ENCODE measurements at places on chromosomes 16 and 17. TPM values are rescaled to one million over a fixed set of nuclear protein-coding genes. Genes with fewer than 3 reads are reported as not detected.

DNA sequence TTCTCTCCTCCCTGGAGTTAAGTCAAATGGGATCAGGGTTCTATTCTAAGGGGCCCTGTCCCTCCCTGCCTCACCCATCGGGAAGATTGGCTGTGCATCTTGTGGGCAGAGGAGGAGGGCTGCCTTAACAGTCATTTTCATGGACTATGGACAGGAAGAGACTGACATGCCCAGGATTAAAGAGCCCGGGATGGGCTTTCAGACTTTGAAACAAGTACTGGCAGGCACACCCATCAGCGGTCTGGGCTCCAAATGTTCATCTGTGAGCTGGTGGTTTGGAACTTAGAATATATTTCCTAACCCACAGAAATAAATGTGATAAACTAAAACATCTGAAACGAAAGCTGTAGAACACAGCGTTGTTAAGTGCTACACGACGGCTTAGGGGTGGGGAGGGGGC lies 6.5 kb downstream of the SLC6A4 start:
- DNase-seq, result peak; percentile 31

- peak; percentile 74 for DNase-seq
These were observed 43.5 kb downstream of the MAP1LC3B start for GRCh38 chr16:87435372-87436224.

- no peak for DNase-seq
These were observed 83.5 kb downstream of the KANSL1 start for GRCh38 chr17:46109603-46110189.

GRCh38 chr16:57540906-57541753 lies 1.3 kb upstream of the ADGRG5 start:
- peak; percentile 57 for DNase-seq

DNA sequence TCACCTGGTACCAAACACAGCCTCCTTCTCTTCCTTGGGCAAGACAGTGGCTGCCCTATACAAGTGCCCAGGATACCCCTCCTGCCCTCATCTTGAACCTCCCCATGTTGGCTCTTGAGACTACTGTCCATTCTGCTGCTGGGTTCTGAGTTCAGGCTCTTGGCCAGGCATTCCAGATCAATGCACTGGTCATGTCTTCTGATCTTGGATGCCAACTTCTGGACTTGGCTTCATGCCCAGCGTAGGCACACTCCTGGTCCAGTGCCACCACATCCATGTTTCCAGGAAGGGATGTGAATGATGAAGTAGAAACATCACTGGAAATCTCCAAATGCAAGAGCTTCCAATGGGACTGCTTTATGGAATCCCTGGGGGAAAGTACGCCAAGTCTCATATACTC lies 51.5 kb downstream of the DYNLRB2 start:
- no peak for DNase-seq

DNA sequence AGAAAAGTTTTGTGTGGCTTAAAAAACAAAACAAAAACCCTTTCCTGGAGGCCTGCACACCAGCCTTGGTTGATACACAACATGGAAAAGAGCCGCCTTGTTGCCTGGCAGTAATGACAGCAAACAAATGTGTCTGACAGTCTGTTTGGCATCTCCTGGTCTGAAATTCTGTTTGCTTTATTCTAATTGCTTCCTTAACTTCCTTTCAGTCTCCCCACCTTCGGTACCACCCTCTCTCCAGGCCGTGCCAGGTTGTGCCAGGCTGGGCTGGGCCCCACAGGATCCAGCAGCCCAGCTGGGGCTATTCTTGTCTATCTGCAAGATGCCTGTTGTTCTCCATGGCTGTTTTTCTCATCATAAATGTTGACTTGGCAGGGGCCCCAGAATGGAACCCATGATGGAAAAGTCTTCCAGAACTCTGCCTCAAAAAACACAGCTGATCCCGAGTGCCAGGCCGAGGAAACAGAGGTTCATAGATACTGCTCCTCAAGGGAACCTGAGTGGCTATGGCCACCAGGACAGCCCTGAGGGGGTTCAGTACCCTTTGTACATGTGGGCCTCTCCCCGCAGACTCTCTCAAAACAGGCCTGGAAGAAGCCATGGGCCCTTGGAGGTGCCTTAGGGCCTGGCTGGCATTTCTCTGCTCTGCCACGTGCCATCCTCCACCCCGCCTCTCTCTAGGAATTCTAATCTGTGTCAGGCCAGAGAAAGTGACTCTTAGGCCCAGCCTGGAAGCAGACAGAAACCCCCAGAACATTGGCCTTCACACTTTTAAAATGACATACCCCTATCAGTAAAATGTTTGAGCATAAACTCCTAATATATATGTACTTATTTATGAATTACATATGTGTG lies 50.5 kb downstream of the YPEL2 start:
- no peak for DNase-seq

- DNase-seq, result no peak
These were observed 32.3 kb upstream of the NUDT7 start for GRCh38 chr16:77689971-77690370.

GRCh38 chr17:4569591-4569990 lies 9.2 kb upstream of the GGT6 start:
- no peak for DNase-seq

- no peak for DNase-seq
These were observed 5.2 kb upstream of the FANCA start for GRCh38 chr16:89821438-89822187.

DNA sequence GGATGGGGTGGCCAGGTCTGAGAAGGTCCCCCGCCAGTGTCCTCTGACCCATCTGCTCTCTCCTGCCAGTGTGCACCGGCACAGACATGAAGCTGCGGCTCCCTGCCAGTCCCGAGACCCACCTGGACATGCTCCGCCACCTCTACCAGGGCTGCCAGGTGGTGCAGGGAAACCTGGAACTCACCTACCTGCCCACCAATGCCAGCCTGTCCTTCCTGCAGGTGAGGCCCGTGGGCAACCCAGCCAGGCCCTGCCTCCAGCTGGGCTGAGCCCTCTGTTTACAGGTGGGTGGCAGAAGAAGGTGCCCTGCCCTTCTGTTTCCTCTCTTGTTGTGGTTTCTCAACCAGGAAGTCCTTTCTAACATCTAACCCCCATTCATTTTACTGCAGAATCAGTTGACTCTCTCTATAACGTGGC lies 7.1 kb downstream of the ERBB2 start:
- no peak for DNase-seq

The MYO15A gene
- total RNA-seq, result 0.71 TPM

The CLEC18B gene
- total RNA-seq, result 0.60 TPM

DNA sequence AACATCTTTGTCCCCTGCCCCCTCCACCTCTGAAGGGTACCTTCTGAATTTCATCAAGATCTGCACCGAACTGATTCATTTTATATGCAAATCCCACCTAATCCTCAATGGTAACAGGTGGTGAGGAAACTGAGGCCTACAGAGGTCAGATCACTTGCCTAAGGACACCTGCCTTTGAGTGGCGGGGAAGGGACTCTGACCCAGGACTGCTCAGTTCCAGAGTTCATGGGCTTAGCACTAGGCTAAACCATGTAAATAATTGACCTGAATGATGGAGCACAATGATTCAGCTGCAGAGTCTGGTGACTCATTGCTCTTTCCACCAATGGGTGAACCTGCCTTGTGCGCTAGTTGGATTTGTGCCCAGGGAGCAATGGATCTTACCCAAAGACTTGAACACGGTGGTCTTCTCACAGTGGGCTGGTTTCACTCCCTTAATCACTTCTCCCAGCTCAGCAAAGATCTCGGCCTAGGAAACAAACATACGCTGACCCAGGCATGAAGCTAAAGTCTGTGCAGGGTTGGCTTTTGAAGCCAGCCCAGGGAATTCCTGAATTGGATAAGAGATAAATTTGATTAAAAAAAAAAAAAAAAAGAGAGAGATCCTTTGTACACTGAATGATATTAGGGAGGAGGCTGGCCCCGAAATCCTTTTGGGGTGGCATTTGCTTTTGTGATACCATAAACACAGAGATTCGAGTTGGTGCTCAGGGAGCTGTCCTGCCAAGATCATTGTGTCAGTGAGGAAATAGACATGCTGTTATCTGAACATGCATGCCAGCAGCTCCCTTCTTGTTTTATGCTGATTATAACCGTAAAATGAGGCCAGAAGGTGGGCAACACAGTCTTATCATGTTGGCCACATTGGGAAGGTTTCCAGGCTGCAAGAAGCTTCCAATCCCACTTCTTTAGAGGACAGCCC lies 17.0 kb downstream of the CRYM start:
- DNase-seq, result no peak

DNA sequence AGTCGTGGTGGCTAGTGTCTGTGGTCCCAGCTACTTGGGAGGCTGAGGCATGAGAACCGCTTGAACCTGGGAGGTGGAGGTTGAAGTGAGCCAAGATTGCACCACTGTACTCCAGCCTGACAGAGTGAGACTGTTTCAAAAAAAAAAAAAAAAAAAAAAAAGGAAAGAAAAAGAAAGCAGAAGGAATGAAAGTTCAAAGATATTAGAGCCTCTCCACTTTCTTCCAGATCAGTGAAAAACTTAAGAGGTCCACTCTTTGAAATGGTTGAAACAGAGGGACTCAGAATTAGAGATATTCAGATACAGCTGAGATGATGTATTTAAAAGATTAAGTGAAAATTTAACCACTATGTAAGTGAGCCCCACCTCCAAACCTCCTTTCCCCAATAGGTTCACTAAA lies 16.8 kb downstream of the MED13 start:
- no peak for DNase-seq

- no peak for DNase-seq
These were observed 674 bp downstream of the C17orf75 start for GRCh38 chr17:32341141-32341856.

- no peak for DNase-seq
These were observed 4.8 kb downstream of the MLYCD start for GRCh38 chr16:83903751-83904150.

The VWA3A gene
- total RNA-seq, result not detected

The GRAPL gene
- total RNA-seq, result 5.3 TPM

- no peak for DNase-seq
These were observed 304.4 kb downstream of the SEC14L1 start for GRCh38 chr17:77444984-77445759.

Data from posterior vena cava (tissue), 2 donors.